ENCODE measurements at places on chromosomes 1 and 21. TPM values are rescaled to one million over a fixed set of nuclear protein-coding genes. Genes with fewer than 3 reads are reported as not detected.

Gene RPL5
- total RNA-seq, result 1,770 TPM

Gene TRMT1L
- 4.7 TPM for total RNA-seq

DNA sequence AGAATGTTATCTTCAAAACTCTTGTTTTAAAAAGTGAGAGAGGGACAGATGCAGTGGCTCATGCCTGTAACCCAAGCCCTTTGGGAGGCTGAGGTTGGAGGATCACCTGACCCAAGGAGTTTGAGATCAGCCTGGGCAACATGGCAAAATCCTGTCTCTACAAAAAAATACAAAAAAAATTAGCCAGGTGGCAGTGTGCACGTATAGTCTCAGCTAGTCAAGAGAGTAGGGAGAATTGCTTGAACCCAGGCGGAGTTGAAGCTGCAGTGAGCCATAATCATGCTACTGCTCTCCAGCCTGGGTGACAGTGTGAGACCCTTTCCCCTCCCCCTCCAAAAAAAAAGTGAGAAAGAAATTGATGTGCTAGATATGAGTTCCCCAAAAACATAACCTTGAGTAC is 131.0 kb downstream of the KCNT2 start:
- no peak overlapping the region for H3K27ac ChIP-seq
- H3K36me3 ChIP-seq, result no peaks in the 10 kb centered on the region
- no peaks in the 10 kb centered on the region for H3K27me3 ChIP-seq
- H3K4me1 ChIP-seq, result no peaks in the 10 kb centered on the region
- no peak overlapping the region for H3K4me3 ChIP-seq
- DNase-seq, result no peak

DNA sequence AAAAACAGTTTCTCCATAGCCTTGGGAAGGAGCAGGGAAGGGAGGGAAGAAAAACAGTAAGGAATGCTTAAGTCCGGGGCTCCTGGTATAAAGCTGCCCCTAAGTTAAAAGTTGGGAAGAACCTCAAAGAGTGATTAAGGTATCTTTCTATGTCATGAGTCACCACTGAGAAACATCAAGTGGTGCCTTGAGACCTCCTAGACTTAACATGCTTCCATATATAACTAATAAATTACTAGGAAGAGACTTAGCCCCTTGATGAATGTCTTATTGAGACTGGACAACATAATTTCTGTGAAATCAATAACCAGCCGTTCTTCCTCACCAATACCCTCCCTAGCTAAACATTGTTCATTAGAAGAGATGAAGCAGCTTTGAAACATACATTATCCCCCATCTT is 121.8 kb upstream of the SLC44A3 start:
- DNase-seq, result no peak
- no peak overlapping the region for H3K27ac ChIP-seq
- no peak overlapping the region for H3K4me3 ChIP-seq
- no peaks in the 10 kb centered on the region for H3K27me3 ChIP-seq
- no peaks in the 10 kb centered on the region for H3K36me3 ChIP-seq
- H3K4me1 ChIP-seq, result no peaks in the 10 kb centered on the region

DNA sequence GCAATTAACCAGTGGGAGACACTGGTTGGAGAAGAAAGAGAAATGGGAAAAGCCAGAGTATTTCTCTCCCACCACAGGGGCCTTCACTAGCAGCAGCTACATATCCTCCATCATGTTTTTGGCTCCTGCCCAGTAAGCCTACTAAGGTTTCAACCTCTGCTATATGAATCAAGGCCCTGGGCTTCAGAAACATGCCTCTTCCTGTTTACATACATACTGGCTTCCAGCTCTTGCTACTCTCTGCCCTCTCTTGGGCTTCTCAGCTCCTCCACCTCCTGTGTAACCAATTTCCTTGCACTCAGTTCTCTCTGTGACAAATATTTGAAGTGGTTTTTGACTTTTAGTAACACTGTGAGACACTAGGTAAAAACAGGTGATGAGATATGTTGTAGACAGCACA is 80.8 kb downstream of the LRRC7 start:
- H3K36me3 ChIP-seq, result no peaks in the 10 kb centered on the region
- DNase-seq, result peak; percentile 25
- H3K4me3 ChIP-seq, result no peak overlapping the region
- H3K27me3 ChIP-seq, result no peaks in the 10 kb centered on the region

- H3K36me3 ChIP-seq, result no peaks in the 10 kb centered on the region
- no peak overlapping the region for H3K4me3 ChIP-seq
- no peaks in the 10 kb centered on the region for H3K27me3 ChIP-seq
Observed at GRCh38 chr1:210500831-210501230, 172.1 kb downstream of the HHAT start.

- H3K27me3 ChIP-seq, result no peaks in the 10 kb centered on the region
- H3K4me1 ChIP-seq, result no peaks in the 10 kb centered on the region
- no peaks in the 10 kb centered on the region for H3K36me3 ChIP-seq
- no peak overlapping the region for H3K4me3 ChIP-seq
Observed at GRCh38 chr1:67695963-67696362, 11.0 kb downstream of the GADD45A start.

All from CD4-positive, alpha-beta T cell (primary cell).